Activated naive CD4-positive, alpha-beta T cell treated with Interleukin-2 at 50 U/mL for 16 hours (primary cell): ENCODE measurements at places on chromosomes 7 and 10.
A peak's percentile ranks its signal among the peaks of the same experiment; 100 is the strongest.

DNA sequence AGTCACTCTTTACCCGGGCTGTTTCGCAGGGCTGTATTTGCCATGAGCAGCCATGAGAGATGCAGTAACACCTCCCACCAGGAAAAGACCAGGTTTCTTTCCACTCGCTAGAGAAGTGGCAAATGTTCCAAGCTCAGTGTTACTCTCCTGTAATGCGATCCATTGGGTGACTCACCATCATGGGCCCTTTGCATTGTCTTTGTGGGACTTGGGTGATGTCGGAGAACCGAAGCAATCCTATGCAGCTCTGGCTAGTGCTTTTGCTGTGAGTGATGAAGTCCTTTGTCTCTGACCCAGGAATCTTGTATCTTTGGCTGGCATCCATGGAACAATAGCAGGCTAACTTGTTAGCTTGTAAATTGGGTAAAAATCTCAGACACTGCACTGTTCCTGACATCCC, 40.0 kb downstream of the GHRHR start:
- no peak for DNase-seq

DNA sequence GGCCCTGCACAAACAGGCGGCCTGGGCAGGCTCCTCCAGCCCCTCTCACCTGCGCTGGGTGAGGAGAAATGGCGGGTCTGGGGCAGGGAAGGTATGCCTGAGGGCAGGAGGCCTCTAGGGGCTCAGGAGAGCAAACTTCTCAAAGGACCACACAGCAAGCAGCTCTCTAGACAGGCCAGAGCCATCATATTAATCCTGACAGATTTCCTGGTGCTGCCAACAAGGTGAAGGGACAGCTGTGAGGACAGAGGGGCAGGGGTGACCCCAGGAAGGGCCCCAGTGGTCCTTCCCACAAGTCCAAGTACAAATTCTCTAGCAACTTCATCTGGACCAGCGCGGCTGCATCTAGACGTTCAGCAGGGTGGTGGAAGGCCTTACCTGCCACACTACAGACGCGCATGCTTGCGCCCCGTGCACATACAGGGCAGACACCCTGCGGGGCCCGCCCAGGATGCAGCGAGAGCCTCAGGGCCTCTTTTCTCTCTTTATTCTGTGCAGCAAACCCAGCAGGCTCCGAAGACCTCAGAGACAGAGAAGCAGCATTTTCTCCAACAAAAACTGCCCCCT, 62.1 kb downstream of the ZRANB1 start:
- no peak for DNase-seq

GRCh38 chr7:132950725-132951124, 131.2 kb downstream of the CHCHD3 start:
- DNase-seq = no peak

- DNase-seq = no peak
Measured at GRCh38 chr7:46775776-46776175, 806.1 kb downstream of the TNS3 start.

- no peak for DNase-seq
Measured at GRCh38 chr10:107169516-107169915, 5.0 kb upstream of the SORCS1 start.

GRCh38 chr10:86830043-86830591, 73.7 kb downstream of the BMPR1A start:
- DNase-seq = no peak

GRCh38 chr10:124026589-124026939, 66.8 kb downstream of the CHST15 start:
- DNase-seq = no peak

DNA sequence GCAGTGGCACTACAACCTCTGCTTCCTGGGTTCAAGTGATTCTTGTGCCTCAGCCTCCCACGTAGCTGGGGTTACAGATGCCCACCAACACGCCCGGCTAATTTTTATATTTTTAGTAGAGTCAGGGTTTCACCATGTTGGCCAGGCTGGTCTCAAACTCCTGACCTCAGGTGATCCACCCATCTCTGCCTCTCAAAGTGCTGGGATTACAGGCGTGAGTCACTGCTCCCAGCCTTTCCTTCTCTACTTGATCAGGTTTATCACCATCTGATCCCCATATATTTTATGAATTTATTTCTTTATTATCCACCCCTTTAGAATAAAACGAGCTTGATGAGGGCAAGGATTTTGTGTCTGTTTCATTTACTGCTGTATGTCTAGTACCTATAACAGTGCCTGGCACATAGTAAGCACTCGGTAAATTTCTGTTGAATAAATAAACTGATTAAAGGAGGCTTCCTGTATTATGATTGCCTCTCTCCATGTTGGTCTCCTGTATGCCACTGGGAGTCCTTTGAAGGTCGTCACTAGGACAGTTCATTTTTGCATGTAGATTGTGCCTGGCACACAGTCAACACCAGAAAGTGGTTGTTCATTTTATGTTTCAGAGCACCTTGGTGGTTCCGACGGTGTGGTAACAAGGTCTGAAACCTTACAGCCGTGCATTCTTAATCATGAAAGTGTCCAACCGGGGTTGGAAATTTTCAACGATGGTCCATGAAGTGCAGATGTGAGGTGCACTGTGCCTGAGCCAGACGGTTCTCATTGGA, 9.6 kb upstream of the EIF3A start:
- peak; percentile 67 for DNase-seq

- no peak for DNase-seq
Measured at GRCh38 chr10:14587540-14588083, 187.1 kb downstream of the FAM107B start.

- no peak for DNase-seq
Measured at GRCh38 chr7:70920876-70921275, 211.1 kb upstream of the GALNT17 start.

- no peak for DNase-seq
Measured at GRCh38 chr10:25555865-25556264, 378.2 kb upstream of the MYO3A start.

- no peak for DNase-seq
Measured at GRCh38 chr7:27148031-27148755, 619 bp upstream of the HOXA6 start.

DNA sequence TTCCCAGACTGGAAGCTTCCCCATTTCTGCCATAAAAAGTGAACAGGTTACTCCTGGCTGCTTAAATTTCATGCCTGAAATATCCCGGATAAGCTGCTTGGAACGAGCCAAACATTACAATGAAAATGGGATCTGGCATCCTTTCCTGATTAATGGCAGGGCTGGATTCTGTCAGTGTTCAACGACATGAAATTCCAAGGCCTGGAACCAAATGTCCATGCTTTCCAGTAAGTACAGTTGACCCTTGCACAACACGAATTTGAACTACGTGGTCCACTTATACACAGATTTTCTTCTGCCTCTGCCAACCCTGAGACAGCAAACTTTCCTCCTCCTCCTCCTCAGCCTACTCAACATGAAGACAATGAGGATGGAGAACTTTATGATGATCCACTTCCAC, 65.4 kb downstream of the SGMS1 start:
- no peak for DNase-seq

- DNase-seq = no peak
Measured at GRCh38 chr7:28378574-28379149, 33.7 kb upstream of the CREB5 start.

GRCh38 chr7:107596881-107597581, 17.0 kb downstream of the BCAP29 start:
- DNase-seq = no peak

GRCh38 chr10:32360884-32361283, 13.9 kb upstream of the EPC1 start:
- no peak for DNase-seq

- no peak for DNase-seq
Measured at GRCh38 chr10:1709161-1709560, 28.2 kb downstream of the ADARB2 start.

- no peak for DNase-seq
Measured at GRCh38 chr7:123972831-123973230, 47.8 kb downstream of the SPAM1 start.

GRCh38 chr10:75865413-75866299, 434.2 kb downstream of the LRMDA start:
- no peak for DNase-seq

DNA sequence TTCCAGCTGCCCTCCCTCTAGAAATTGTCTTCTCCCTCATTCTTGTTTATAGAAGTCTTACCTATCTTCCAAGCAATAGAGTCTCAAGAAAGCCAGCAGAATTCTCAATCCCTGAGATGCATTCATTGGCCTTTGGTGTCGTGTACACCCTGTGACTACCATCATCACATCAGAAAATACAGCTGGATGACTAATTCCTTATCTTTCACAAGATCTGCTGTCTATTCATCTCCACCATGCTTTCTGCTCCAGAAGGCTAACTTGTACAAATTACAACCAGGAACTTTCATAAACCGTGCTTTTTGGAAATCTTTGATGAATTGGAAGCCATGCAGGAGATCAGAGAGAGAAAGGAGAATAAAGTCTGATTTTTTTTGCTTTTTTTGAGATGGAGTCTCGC, 1062.9 kb upstream of the GHITM start:
- DNase-seq = no peak

DNA sequence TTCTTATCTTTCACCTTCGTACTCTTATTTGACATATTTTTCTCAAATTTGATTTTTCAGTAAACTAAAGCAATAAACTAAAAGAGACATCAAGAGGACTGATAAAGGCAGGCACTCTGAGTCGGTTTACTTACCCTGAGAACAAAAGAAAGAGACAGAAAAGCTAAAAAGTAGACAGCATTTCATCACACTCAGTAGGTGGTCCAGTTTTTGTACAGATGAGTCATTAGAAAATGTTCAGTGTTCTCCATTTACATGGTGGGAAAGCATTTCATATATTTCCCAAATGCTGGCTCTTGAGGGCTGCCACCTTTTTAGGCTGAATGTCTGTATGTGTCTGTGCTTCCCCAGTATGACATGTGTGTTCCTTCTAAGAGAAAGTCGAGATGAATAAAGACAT, 52.7 kb downstream of the NHLRC2 start:
- DNase-seq = no peak

GRCh38 chr10:88616250-88616977, 29.9 kb downstream of the LIPJ start:
- DNase-seq = no peak

DNA sequence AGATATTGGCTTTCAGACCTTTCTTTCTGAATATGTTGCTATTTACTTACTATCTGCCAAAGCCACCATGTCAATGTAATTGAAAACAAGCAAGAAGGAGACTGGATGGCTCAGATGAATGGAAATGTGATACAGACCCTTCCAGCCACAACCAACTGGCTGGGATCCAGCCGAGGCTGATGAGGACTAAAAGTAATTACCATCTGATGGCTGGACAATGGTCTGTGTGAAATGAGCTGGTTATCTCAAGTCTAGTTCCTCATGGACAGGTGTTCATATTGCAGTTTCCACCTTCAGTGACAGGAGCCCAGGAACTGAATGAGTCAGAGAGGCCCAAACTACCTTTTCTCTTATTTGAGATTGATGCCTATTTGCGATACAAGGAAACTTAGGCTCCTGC, 267.5 kb downstream of the GATA3 start:
- no peak for DNase-seq

GRCh38 chr7:120539321-120539720, 266.3 kb downstream of the KCND2 start:
- DNase-seq = no peak

- no peak for DNase-seq
Measured at GRCh38 chr10:33142295-33142694, 184.3 kb upstream of the ITGB1 start.

GRCh38 chr10:118102121-118102520, 55.4 kb upstream of the RAB11FIP2 start:
- DNase-seq = no peak

DNA sequence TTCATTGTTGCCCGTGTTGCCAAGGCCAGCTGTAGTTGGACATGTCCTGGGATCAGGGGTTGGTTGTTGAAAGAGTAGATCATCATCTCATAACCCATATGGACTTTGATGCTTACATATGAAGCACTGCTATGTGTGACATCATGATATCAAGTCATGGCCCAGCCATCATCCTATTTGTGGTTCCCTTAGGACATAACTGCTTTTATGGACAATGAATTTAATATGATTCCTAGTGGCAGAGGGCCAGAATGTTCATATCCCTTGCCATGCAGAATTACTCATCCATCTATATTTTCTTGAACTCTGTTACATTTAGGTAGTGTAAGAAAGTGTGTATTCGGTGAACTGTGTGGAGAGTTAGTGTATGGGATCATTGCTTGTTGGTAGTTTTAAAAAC, 343.9 kb upstream of the LRGUK start:
- DNase-seq = no peak

GRCh38 chr10:5840314-5841307, 27.4 kb upstream of the GDI2 start:
- no peak for DNase-seq

DNA sequence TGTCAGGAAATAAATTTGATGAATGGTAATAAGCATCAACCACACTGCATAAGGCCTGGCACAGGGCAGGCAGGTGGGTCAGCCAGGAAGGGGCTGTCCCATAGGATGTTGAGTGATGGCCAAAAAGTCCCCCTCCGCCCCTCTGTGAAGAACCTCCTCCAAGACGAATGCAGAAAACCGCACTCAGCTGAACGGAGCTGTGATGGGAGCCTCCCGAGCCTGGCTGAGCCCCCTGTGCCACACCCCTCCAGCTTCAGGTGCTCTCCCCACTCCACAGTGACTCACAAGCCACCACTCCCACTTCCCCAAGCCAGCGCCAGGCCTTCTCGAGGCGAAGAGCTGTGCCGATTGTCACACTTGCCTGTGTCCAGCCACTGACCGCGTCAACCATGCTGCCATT, 184.2 kb downstream of the MAD1L1 start:
- no peak for DNase-seq

DNA sequence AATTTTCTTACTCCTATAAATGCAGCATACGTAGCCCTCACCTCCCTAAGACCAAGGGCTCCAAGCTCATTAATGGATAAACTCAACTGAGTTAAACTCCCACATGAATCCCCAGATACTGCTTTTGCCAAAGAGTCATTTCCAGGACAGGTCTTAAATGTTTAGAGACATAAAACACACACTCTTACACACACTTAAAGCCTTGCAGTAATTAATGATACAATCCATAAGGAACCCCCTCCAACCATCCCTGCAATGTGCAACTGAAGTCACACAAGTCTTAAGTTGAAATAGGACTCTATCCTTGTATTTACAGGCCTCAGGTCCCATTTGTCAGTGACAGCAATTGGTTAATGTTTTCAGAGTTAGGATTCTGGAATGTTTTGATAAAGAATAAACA, 194.1 kb downstream of the FANK1 start:
- DNase-seq = no peak
